ENCODE measurements at places on chromosomes 3 and 15.

- no peak for DNase-seq
Measured at GRCh38 chr3:58639001-58639400, 27.6 kb downstream of the FAM3D start.

DNA sequence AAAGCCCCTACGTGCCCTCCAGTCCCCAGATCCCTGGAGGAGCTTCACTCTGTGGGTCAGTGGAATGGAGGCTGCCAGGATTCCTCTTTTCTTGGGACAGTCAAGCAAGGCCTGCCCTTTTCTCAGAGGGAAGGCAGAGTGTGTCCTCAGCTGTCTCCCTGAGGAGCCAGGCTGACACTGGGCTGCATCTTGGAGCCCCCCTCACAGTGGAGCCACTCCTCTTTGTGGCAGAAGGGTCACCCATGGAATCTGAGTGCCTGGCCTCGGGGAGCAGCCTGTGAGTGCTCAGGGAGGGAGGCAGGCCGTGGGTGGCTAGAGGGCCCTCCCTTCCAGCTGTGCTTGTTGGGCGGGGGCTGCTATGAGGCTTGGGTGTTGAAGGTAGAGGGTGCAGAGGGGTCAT is 41.2 kb downstream of the BOC start:
- no peak for DNase-seq

DNA sequence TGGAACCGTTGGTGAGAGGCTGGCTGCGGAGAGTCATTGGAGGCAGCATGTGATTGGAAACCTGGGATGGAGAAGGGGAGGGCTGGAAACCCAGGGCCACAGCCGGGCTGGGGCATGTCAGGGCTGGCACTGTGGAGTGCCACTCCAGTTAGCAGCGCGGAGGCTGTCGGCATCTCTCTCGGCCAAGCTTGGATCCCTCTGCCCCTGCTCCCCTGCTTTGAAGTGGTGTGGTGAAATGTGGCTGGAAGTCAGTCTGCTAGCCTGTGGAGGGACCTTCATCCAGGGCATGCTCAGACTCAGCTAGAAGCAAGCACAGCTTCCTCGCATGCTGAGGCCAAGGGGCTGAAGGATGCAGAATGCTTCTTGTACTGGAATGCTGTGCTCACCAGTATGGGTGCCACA is 13.5 kb downstream of the SLCO3A1 start:
- no peak for DNase-seq

DNA sequence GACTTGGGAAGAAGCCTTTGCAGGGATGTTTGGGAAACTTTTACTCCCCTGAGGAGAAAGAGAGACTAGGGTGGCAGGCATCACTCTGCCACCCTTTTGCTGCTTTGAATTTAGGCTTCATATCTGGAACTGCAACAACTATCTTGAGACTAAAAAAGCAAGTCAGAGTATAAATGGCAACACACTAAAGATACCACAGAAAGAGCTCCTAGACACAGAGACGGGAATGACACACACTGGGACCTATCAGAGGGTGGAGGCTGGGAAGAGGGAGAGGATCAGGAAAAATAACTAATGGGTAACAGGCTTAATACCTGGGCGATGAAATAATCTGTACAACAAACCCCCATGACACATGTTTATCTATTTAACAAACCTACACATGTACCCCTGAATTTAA is 237.8 kb downstream of the FGF12 start:
- no peak for DNase-seq

DNA sequence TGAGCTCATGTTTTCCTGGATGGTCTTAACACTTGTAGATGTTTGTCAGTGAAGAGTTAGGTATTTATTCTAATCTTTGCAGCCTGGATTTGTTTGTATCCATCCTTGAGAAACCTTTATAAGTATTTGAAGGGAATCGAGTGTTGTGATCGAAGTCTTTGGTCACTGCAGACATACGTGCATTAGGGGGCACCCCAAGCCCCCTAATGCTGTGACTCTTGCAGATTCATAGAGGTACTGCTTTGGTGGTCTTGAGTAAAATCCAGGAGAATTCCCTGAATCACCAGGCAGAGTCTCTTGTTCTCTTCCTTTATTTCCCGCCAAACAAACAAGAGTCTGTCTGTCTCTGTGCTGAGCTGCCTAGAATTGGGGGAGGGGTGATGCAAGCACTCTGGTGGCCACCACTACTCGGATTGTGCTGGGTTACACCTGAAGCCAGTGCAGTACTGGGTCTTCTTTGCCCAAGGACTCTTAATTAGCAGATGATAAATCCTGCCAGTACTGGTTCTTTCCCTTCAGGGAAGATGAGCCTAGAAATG is 170.5 kb upstream of the POU1F1 start:
- DNase-seq = no peak

DNA sequence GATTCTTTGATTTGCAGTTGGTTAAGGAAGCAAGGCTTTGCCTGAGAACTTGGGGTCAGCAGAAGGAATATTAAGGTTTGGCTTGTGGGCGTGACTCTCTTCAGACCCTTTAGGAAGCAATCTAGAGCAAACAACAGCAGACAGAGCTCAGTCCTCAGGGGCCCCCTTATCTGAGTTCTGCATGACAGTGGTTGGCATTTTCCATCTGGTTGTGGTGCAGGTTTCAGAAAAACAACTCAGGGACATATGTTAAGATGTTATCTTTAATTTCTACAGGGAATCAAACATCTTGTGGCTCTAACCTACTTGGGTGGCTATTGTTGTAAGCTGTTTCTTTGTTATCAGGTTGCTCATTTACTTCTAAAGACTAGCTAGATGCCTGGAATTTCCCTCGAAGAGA is 141.4 kb downstream of the VPS8 start:
- DNase-seq = no peak

DNA sequence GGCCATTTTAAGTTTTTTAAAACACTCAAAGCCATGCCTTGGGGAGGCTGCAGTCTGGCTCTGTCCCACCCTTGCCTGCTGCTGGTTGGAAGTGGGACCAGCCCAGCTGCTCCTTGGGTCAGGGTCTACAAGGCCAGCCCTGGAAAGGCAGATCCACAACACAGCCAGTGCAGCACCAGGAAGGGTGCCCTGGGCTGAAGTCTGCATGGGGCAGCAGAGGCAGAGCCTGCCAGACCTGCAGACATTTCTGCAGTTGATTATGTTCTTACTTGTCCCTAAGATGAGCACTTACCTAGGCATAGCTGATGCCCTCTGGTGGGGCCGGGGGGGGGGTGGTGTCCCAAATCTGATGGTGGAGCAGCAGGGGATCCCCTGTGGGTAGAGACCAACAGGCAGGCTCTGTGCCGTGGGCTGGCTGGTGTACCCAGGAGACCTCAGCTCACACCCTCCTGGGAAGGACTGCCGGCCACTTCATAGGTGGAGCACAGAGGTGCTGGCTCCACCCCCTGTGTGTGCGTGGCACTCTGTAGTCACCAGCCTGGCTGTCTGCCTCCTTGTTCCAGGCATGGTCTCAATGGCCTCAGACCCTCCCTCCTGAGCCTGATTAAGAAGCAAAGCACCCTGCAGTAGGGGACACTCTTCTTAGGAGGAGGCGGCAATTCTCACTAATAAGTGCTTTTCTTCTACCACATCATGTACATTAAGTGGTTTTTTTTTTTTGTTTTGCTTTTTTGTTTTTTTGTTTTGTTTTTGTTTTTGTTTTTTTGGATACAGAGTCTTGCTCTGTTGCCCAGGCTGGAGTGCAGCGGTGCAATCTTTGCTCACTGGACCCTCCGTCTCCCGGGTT is 97.4 kb upstream of the KLF13 start:
- DNase-seq = no peak

DNA sequence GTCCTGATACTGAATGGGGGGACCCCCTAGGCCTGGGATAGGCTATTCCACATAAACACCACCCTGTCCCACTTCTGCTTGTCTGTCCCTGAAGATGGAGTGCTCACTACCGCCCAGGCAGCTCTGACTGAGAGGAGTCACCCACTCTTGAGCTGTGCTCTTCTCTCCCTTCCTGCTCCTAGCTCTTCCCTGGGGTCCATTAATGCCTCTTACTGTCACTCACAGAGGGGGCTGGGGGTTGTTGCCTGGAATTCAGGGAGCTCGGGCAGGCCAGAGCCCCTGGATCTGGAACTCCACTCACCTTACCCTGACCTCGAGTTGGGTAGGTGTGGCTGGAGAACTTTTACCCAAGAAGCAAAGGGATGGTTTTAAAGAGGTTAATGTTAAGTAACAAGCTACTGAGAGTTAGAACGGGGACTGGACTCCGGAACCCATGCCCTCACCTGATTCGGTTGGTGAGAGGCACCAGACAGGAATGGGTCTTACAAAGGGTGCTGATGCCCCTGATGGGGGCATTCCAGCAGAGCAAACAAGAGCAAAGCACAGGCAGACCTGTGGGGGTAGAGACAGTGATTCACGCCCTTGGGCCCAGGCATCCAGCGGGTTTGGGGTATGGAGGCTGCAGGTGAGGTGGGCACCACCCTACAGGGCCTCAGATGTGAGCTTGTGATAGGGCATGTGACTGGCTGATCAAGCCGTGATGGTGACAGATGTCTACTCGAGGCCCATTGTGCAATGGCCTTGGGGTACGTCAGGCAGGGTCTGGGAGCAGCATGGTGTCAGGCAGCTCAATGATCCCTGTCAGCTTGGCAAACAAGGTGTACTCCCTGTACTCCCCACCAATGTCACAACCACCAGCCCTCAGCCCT is 5.4 kb downstream of the NBEAL2 start:
- DNase-seq = no peak

GRCh38 chr3:126103121-126104027 is 19.4 kb upstream of the SLC41A3 start:
- peak; percentile 8 for DNase-seq

DNA sequence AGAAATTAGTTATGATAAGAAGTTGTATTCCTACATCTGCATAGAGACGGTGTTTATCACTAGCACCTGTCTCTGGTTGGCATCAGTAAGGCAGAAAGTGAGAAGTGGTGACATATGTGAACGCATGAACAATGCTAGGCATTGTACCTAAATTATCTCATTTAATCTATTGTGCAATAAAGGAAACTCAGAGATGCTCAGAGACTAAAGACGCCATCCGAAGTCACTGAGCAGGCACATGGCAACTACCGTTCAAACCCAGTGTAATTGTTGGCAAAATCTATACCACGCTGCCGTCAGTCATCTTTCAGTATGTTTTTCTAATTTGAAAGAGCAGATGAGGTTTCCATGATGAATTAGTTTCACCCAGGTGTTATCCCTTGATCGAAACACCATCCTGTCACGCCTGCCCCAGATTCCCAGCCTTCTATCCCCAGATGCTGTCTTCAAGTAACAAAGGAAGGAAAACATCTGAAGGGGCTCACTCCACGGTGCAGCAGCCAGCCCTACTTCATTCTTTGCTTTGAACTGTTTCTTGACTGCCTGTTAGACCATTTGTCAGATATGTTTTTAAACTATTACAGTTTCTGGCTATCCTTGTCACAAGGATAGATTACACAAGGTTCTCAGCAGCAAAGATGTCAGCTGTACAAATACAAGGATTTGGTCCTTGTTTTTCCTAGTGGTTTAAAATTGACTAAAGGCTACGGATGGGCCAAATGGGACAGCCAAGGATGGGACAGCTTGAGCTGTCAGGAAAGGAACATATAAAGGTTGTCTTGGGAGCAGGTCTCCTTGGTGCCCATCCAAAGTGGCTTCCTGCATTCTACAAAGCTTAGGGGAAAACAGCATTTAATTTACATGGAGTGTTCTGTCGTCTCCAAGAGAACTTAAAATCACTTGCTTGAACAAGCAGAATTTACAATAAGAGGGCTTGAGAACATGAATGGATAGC is 99.1 kb downstream of the TMEM108 start:
- no peak for DNase-seq

DNA sequence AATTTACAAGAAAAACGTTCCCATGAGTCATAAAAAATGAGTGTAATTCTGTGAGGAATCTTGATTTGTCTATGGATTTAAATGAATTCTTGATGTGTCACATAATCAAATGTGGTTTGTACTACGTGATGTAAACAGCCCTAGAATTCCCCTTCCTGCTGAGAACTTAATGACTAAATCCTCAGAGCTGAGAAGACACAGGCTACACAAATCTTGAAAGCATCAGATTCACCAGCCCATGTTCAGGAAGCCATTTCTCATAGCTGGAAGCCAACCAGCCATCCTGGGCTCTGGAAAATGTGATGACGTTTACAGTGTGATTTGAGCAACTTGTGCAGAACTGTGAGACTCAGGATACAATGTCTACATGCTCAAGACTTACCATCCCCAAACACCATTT is 193.7 kb upstream of the MME start:
- DNase-seq = no peak

DNA sequence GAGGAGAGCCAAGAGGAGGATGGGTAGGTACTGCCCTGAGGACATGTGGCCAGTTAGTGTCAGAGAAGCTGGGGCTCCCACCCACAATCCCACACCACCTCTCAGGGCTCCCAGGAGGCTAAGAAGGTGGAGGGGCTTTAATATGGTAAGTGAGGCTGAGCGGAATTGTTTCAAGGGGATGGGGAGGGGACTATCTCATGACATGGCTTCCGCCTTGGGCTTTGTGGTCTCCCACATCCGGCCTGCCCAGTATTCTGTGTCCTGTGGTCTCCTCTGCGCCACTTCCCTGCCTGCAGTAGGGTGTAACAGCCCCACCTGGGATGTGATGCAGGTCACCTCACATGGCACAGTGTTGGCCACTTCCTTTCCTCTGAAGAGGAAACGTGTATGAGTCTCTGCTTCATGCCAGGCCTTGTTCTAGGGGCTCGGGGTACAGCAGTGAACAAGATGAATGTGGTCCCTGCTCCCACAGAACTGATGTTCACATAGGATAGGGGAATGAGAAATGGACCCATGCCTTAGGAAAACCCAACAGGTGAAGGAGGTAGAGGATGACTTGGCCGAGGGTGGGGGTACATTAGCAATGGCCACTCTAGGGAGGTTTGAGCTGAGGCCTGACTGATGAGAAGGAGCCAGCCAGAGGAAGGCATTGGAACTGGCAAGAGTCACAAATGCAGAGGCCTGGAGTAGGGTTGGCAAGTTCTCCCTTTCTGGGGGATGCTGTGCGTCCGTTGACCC is 3.2 kb downstream of the NEIL1 start:
- no peak for DNase-seq

GRCh38 chr3:162643245-162643644 is 1146.6 kb downstream of the OTOL1 start:
- no peak for DNase-seq

DNA sequence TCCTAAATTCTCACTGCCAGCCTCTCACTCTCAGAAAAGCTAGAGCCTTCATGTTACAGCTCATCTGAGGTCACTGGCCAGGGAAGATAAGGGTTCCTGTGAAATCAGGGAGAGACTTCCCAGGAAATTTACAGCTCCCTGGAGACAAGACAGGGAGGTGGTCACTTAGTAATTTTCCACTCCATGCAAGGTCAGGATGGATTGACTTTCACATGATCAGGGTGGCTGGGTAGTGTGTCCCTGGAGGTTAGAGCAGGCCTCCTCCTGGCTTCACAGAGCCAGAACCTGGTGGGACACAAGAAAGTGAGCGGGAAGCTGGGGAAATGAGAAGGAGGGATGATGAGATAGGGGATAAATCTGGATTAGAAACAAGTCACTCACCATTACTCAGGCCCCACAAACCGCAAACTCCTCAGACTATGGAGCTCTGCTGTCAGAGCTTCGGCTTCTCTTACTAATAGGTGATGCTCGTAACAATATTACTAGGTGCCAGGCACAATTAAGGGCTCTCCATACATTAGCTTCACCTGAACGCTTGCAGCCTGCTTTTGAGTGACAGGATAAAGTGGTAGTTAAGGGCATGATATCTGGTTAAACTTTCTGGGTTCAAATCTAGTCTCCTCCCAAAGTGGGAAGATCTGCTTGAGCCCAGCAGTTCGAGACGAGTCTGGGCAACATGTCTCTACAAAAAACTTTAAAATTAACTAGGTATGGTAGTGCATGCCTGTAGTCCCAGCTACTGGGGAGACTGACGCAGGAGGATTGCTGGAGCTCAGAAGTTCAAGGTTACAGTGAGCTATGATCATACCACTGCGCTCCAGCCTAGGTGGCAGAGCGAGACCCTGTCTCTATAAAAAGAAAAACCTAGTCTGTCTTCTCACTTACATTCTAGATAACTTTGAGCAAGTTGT is 24.9 kb downstream of the DUOX2 start:
- DNase-seq = no peak

Measured in progenitor cell of endocrine pancreas (in vitro differentiated cells).